ENCODE measurements at places on chromosomes 11 and 22. TPM values are rescaled to one million over a fixed set of nuclear protein-coding genes. Genes with fewer than 3 reads are reported as not detected.

DNA sequence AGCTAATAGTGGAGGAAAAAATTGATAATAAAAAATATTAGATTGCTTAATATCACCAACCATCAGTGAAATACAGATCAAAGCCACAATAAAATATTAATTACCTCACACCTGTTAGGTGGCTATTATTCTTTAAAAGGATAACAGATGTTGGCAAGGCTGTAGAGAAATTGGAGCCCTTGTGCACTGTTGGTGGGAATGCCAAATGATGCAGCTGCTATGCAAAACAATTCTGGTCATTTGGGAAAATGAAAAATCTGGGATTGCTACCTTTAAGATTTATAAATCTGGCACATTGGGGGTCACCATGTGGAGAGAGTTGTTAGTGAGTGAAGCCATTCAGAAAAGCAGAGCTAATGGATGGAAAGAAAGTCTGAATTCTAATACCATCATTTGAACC is 143.4 kb downstream of the FCHSD2 start:
- no peaks in the 10 kb centered on the region for H3K4me1 ChIP-seq
- no peak for DNase-seq
- H3K27me3 ChIP-seq = no peaks in the 10 kb centered on the region
- no peak overlapping the region for H3K27ac ChIP-seq
- H3K36me3 ChIP-seq = peaks cover 22% of the 10 kb centered on the region

The OR10G7 gene
- total RNA-seq = not detected

GRCh38 chr11:126061707-126062678 is 673 bp downstream of the CDON start:
- peak; percentile 28 for DNase-seq
- H3K4me3 ChIP-seq = peak overlapping the region; percentile 77
- peaks cover 10% of the 10 kb centered on the region for H3K4me1 ChIP-seq
- peak overlapping the region; percentile 71 for H3K27ac ChIP-seq

- no peaks in the 10 kb centered on the region for H3K27me3 ChIP-seq
- H3K4me1 ChIP-seq = peaks cover 1% of the 10 kb centered on the region
- H3K27ac ChIP-seq = peak overlapping the region; percentile 54
- no peak overlapping the region for H3K4me3 ChIP-seq
- DNase-seq = no peak
Observed at GRCh38 chr11:65976216-65977176, 15.0 kb downstream of the SART1 start.

DNA sequence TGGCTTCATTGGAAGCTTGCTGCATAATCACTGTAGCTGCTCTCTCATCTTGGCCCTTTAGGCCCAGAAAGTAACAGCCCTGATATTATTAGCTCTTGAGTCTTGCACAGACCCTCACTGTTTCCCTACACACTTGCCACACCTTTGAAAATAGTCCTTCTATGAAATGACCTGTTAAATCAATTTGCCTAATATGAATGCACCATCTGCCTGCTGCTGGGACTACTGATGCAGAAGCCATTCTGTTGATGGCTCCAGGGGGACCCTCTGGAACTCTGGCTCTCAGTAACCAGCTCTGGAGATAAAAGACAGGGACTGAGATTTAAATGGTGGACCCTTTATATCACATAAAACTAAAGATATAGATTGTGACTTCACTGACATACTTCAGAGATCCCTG is 14.7 kb upstream of the AMPD3 start:
- H3K4me3 ChIP-seq = no peak overlapping the region
- H3K4me1 ChIP-seq = peaks cover 36% of the 10 kb centered on the region
- no peaks in the 10 kb centered on the region for H3K36me3 ChIP-seq
- no peak overlapping the region for H3K27ac ChIP-seq
- peaks cover 9% of the 10 kb centered on the region for H3K27me3 ChIP-seq
- no peak for DNase-seq

The ASCL2 gene
- 0.31 TPM for total RNA-seq

DNA sequence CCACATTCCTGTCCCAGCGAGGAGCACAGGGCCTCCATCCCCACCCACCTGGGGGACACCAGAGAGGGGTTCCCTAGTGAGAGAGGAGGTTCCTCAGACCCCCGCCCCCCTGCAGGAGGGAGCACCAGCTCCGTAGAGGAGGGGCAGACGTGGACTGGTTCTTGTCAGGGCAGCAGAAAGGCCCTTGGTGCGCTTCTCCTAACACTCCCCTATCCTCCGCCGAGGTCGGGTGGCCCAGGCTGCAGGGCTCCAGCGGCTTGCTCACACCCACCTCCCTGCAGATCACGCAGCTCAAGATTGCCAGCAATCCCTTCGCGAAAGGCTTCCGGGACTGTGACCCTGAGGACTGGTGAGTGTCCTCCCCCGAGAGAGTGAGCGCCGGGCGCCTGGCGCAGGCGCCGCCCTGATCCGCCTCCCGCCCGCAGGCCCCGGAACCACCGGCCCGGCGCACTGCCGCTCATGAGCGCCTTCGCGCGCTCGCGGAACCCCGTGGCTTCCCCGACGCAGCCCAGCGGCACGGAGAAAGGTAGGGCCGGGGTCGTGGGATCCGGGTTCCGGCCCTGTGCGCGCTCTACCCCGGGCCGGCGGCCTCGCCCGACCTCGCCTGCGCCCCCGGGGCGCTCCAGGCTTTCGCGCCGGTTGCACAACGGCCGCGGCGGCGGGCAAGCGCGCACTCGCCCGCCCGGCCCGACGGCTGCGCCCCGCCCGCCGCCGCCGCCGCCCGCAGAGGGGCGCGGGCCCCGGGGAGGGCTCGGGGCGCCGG is 5.1 kb downstream of the TBX1 start:
- no peaks in the 10 kb centered on the region for H3K36me3 ChIP-seq
- H3K27ac ChIP-seq = no peak overlapping the region
- H3K27me3 ChIP-seq = peaks cover 67% of the 10 kb centered on the region
- peak; percentile 26 for DNase-seq
- H3K4me1 ChIP-seq = peaks cover 17% of the 10 kb centered on the region

- peaks cover 38% of the 10 kb centered on the region for H3K4me1 ChIP-seq
- peak overlapping the region; percentile 85 for H3K4me3 ChIP-seq
- H3K27me3 ChIP-seq = peaks cover 7% of the 10 kb centered on the region
- DNase-seq = peak; percentile 79
- no peaks in the 10 kb centered on the region for H3K36me3 ChIP-seq
Observed at GRCh38 chr11:124746621-124747243, 5.3 kb downstream of the VSIG2 start.

- H3K4me3 ChIP-seq = no peak overlapping the region
- H3K27me3 ChIP-seq = no peaks in the 10 kb centered on the region
- no peaks in the 10 kb centered on the region for H3K36me3 ChIP-seq
- H3K27ac ChIP-seq = no peak overlapping the region
- no peaks in the 10 kb centered on the region for H3K4me1 ChIP-seq
- no peak for DNase-seq
Observed at GRCh38 chr11:116275635-116276034, 497.2 kb downstream of the BUD13 start.

- H3K4me1 ChIP-seq = peaks cover 50% of the 10 kb centered on the region
- peaks cover 59% of the 10 kb centered on the region for H3K36me3 ChIP-seq
- H3K27me3 ChIP-seq = no peaks in the 10 kb centered on the region
- H3K4me3 ChIP-seq = peak overlapping the region; percentile 95
Observed at GRCh38 chr11:65856689-65857499, 1.1 kb downstream of the CFL1 start.

The USP2 gene
- 0.17 TPM for total RNA-seq

GRCh38 chr22:43826142-43827002 is 14.3 kb upstream of the EFCAB6 start:
- no peaks in the 10 kb centered on the region for H3K36me3 ChIP-seq
- no peaks in the 10 kb centered on the region for H3K4me1 ChIP-seq
- H3K4me3 ChIP-seq = no peak overlapping the region
- H3K27me3 ChIP-seq = no peaks in the 10 kb centered on the region

DNA sequence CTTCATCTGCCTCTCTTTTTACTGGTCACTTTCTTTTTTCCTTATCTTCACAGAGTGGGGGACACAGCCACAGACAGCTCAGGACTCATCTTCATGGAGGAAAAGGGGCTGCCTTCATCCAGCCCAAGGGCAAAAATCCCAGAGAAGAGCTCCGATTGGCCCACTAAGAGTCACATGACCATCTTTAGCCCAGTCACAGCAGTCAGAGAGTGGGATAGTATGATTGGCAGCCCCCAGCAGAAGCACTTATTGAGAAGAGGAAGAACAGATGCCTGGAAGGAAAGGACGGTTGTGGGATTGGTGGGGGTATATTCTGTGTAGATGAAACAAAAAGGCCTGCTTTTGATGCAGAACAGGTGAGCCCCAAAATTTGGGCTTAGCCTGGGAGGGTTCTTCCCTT is 77.8 kb downstream of the MN1 start:
- no peak overlapping the region for H3K27ac ChIP-seq
- H3K36me3 ChIP-seq = no peaks in the 10 kb centered on the region
- no peaks in the 10 kb centered on the region for H3K4me1 ChIP-seq

DNA sequence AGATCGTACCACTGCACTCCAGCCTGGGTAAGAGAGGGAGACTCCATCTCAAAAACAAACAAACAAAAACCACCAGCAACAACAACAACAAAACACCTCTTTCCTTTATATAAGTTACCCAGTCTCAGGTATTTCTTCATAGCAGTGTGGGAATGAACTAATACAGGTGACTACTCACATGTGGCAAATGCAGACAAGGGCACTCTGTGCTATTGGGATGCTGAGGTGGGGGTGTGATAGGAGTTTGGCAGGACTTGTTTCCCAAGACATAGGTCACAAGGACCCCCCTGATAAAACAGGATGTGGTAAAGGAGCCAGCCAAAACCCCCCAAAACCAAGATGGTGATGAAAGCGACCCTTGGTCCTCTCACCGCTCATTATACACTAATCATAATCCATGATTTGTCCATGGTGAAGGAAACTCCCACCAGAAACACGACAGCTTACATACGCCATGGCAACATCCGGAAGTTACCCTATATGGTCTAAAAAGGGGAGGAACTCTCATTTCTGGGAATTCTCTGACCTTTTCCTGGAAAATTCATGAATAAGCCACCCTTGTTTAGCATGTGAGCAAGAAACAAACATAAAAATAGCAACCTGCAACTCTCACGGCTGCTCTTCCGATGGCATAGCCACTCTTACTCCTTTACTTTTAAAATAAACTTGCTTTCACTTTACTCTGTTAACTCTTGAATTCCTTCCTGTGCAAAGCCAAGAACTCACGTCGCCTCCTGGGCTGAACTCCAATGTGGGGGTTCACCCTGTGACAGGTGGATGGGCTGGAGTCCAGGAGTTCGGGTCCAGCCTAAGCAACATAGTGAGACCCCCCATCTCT is 18.8 kb upstream of the INCENP start:
- peaks cover 5% of the 10 kb centered on the region for H3K27me3 ChIP-seq
- peak overlapping the region; percentile 61 for H3K4me3 ChIP-seq
- H3K36me3 ChIP-seq = peaks cover 3% of the 10 kb centered on the region
- H3K4me1 ChIP-seq = peaks cover 17% of the 10 kb centered on the region
- peak overlapping the region; percentile 90 for H3K27ac ChIP-seq

DNA sequence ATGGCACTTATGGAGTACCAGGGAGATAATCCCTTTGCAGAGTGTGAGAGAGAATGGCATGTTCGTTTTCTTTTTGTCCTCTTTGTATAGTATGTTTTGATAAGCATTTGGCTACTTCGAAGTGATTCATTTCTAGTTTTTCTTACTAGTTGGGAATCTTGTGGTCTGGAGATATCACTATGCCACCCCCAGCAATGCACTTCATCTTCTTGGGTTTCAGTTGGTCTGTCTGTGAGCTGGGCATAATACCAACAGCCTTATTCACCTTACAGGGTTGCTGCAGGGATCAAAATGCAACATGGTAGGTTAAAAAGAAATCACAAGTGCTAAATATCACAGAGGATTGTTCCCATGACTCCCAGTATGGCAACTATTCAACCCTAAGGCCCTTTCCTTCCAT is 387.8 kb upstream of the CADM1 start:
- no peaks in the 10 kb centered on the region for H3K27me3 ChIP-seq
- H3K36me3 ChIP-seq = no peaks in the 10 kb centered on the region
- DNase-seq = no peak
- H3K4me3 ChIP-seq = no peak overlapping the region
- no peak overlapping the region for H3K27ac ChIP-seq

- H3K27me3 ChIP-seq = peaks cover 11% of the 10 kb centered on the region
- DNase-seq = no peak
Observed at GRCh38 chr22:32692371-32692770, 109.1 kb upstream of the TIMP3 start.

- no peak for DNase-seq
- peaks cover 4% of the 10 kb centered on the region for H3K27me3 ChIP-seq
- H3K4me1 ChIP-seq = no peaks in the 10 kb centered on the region
- no peak overlapping the region for H3K27ac ChIP-seq
- no peaks in the 10 kb centered on the region for H3K36me3 ChIP-seq
- H3K4me3 ChIP-seq = no peak overlapping the region
Observed at GRCh38 chr11:86097980-86098379, 29.1 kb upstream of the PICALM start.

GRCh38 chr22:40014667-40015248 is 20.0 kb downstream of the FAM83F start:
- H3K27ac ChIP-seq = no peak overlapping the region
- H3K4me1 ChIP-seq = peaks cover 14% of the 10 kb centered on the region
- no peak overlapping the region for H3K4me3 ChIP-seq
- no peak for DNase-seq
- H3K36me3 ChIP-seq = no peaks in the 10 kb centered on the region
- H3K27me3 ChIP-seq = peaks cover 14% of the 10 kb centered on the region

GRCh38 chr11:61659413-61660196 is 20.6 kb upstream of the DAGLA start:
- DNase-seq = no peak
- no peak overlapping the region for H3K27ac ChIP-seq
- peaks cover 5% of the 10 kb centered on the region for H3K27me3 ChIP-seq

GRCh38 chr22:30891781-30892180 is 76.8 kb downstream of the MORC2 start:
- no peak overlapping the region for H3K4me3 ChIP-seq
- DNase-seq = no peak
- H3K27me3 ChIP-seq = no peaks in the 10 kb centered on the region
- H3K36me3 ChIP-seq = no peaks in the 10 kb centered on the region
- peak overlapping the region; percentile 9 for H3K27ac ChIP-seq

- H3K4me3 ChIP-seq = no peak overlapping the region
- H3K4me1 ChIP-seq = no peaks in the 10 kb centered on the region
- no peak overlapping the region for H3K27ac ChIP-seq
- DNase-seq = no peak
Observed at GRCh38 chr11:16632295-16633200, 105.9 kb upstream of the C11orf58 start.

The SAA4 gene
- not detected for total RNA-seq

DNA sequence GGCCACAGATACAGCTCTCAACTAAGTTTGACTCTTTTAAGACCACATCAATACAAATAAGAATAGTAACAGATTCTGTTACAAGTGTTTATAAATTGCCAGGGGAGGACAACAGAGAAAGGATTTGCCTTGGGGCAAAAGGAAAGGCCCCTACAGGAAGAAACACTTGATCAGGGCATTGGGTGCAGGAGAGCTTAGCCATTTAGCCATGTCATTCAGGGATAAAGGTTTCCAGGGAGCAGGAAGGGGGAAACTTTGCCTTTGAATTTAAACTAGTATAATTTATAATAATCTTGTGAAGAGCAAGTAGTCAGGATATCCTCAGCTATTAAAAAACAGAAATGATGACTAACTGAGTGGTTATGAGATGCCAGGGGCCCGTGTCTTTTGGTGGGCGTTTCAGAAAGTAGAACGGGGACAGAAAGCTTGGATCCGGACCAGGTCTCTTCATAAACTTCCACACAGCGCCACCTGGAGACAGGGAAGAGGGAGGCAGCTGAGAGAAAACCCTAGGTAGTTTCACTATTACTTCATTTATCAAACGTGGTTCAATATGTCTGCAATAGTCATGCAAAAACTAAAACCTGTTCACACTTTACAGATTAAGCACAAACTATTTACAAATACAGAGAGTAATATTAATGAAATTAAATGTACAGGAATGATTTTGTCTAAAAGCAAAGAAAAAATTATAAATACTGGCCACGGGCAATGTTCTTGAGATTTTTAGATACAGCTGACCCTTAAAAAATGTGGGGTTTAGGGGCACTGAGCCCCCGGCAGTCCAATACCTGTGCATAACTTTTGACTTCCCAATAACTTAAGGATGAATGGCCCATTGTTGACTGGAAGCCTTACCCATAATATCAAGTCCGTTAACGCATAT is 11.0 kb upstream of the SLC5A4 start:
- no peaks in the 10 kb centered on the region for H3K27me3 ChIP-seq
- H3K36me3 ChIP-seq = no peaks in the 10 kb centered on the region
- no peak overlapping the region for H3K4me3 ChIP-seq
- H3K27ac ChIP-seq = no peak overlapping the region

Data from activated CD4-positive, alpha-beta T cell treated with anti-CD3 and anti-CD28 coated beads, Interleukin-2, amount 10 ng/mL, durations not matched to agents 7 days and 5 days (primary cell).